DMS153 (cell line): ENCODE measurements at places on chromosomes 6 and 20.

DNA sequence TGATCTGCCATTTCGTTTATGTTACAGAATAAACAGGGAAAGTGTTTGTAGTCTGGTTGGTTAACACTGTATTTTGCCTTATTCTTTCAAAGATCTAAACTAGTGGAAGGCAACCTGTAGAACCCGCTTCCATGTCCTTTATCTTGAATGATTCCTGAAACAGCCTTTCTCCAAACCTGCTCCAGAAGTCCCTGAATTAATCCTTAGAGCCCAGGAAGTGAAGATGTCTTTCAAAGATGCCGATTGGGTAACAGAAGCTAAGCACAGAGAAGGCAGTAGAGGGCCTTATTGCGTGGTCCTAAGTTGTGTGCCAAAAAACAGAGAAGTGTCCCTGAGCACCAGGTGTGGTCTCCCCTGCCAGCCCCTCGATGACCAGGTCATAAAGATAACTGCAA is 19.2 kb upstream of the ZSCAN16 start:
- peak; percentile 7 for DNase-seq

DNA sequence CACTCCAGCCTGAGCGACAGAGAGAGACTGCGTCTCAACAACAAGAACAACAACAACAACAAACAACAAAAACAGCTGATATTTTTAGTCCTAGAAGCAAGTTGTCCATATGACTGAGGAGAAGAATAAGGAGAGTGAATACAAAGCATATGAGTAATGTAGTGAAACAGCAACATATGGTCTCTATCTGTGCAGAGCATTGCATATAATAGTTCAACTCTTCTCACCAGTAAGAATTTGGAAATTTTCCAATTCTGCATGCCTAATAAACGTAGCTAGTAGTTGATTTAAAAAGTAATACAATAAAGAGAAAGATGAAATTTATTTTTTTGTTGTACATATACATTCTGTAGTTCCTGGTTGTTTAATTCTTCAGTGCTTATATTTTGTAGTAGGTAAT is 129.7 kb upstream of the FAM83B start:
- DNase-seq = no peak

DNA sequence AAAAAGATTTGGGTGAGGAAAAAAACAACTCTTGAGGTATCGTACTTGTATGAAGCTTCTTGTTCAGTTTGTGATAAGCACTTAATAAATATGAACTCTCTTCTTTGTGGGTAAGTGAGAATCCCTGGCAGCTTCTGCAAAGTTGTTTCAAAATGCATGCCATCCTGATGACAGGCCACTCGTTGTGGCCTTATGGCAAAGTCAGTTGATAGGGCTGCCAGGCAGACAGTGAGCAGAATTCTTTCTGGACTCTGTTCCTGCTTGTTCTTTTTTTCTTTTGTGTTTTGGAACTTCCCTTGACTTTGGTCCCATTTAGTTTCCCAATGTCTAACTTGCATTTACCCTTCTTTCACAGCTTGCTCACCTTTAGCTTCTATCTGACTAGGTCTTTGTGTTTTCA is 983.5 kb upstream of the FLRT3 start:
- DNase-seq = no peak

DNA sequence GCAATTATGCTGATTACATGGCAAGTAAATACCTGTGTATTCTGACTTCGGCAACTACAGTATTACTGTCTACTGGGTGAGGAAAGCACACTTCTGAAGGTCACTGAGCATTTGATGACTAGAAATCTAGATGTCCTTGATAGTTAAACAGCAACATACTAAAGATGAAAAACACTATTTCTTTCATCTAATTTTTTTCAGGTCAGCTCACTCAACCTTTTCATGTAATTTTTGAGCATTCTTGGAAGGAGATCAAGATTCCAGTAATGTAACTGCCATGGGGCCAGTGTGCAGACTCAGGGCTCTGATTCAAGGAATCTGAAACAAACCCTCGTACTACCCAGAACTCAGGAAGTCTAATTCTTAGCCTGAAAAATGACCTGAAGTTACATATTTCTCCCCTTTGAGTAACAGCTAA is 222.6 kb upstream of the TAB2 start:
- DNase-seq = no peak

GRCh38 chr6:116812051-116812650 is 16.7 kb downstream of the GPRC6A start:
- DNase-seq = no peak

DNA sequence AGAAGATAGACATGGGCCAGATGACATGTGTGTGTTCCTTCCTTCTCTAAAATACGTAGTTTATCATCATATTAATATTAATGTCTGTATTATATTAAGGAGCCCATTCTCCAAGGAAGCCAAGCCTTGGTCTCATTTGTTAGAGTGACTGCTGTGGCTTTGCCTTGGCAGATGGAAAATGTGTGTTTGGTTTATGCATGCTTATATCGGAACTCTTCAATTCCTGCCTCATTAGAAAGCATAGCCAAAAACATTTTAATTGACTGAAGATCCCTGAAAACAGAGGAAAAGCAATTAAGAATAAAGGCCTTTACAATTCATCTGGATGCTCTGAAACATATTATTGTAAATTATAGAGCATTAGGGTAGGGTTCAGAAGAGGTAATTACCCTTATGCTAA is 106.4 kb downstream of the COL9A1 start:
- DNase-seq = no peak

- DNase-seq = no peak
Measured at GRCh38 chr6:129659590-129660345, 50.2 kb downstream of the ARHGAP18 start.
